Activated CD4-positive, alpha-beta T cell treated with anti-CD3 and anti-CD28 coated beads, Interleukin-2, amount 50 U/mL, for 24 hours (primary cell): ENCODE measurements at places on chromosomes 3 and 15.

- DNase-seq, result no peak
These were observed 1458.4 kb upstream of the CADM2 start for GRCh38 chr3:83500422-83500821.

DNA sequence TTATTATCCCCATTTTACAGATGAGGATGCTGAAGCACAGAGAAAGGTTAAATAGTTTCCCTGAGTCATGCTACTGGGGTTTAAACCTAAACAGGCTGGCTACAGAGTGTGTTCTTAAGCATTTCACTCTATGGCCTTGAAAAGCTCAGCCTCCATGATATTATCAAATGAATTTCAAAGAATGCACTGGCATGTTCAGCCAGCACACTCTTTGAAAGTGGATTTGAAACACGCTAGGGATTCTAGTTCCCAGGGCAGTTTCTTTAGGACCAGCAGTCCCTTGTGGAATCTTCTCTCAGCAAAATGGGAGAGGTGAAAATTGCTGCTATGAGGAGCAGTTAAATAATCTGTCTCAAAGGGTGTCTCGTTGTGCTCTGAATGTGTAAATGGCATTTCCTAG, 213.3 kb downstream of the EPHB1 start:
- DNase-seq, result no peak

- DNase-seq, result no peak
These were observed 14.0 kb downstream of the NANOGP8 start for GRCh38 chr15:35071106-35071505.

DNA sequence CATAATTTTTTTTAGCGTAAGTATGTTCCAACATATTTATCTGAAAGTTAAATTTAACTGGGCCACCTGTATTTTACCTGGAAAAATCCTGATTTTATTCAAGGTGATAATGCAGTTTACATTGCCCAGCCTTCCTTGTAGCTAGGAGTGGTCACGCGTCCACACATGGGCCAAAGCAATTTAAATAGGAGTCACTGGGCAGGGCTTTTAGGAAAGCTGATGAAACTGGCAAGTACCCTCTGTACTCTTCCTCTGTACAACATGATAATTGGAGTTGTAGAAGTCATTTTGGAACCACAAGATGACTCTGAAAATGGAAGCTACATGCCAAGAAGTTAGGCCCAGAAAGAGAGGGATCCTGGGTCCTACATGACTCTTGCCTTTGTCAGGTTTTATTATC, 9.5 kb downstream of the BTD start:
- no peak for DNase-seq

DNA sequence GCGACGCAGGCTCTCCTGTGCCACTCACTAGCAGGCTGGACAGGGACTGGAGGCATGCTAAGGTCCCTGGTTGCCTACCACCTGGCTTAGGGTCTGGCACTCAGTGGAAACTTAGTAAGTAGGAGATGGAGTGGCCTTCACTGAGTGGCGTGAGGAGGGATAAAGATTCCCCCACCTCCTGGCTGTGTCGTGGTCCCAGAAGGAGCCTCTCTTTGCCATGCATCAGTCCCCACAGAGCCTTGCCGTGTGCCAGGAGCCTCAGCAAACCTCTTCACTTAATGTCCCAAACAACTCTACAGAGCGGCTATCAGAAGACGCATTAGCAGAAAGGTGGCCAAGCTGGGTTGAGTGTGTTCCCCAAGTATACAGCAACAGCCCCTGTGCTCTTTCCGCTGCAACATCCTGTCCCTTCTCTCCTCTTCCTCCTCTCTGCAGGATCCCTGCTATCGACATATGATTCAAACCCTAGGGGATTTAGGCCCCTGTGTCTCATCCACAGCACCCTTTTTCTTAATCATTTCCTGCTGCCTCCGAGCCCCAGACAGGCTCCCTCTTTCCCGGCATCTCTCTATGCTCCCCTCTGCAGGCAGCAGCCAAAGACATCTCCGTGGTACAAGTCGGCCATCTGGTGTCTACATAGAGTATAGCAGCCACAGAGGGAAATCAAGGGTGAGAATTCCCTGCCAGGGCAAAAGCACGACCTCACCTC, 66.7 kb downstream of the SLC6A1 start:
- DNase-seq, result no peak

DNA sequence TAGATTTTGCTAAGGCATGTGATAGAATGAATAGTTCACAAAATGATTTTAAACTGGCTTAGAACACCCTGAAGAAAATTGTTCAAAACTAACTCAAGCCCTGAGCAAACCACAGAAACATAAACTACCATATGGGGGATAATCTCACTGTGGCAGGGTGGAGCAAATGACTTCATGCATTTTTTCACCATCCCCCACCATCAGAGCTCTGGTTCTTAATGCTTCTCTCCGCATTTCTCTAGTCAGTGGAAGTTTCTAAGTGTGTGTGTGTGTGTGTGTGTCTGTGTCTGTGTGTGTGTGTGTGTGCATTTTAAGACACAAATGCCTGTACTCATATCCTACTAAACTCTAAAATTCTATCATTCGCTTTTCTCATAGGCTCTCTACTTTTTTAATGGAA, 107.1 kb upstream of the PHLDB2 start:
- DNase-seq, result no peak

DNA sequence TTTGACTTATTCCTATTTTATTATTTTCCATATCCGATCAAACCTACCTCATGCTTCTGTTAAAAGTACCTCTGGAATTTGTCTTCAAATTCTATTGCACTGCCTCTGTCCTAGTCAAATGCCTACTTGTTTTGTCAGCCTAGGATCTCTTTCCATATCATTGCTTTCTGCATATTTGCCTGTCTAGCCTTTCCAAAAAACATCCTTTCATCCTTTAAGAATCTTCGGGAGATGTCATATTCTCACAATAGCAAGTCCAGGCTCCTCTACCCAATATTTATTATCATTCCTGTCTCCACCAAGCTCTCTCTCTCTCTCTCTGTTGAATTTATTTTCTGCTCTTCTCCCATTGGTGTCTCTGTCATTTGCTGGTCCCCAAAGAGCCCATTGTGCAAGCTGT, 80.1 kb downstream of the LRRC28 start:
- DNase-seq, result no peak

DNA sequence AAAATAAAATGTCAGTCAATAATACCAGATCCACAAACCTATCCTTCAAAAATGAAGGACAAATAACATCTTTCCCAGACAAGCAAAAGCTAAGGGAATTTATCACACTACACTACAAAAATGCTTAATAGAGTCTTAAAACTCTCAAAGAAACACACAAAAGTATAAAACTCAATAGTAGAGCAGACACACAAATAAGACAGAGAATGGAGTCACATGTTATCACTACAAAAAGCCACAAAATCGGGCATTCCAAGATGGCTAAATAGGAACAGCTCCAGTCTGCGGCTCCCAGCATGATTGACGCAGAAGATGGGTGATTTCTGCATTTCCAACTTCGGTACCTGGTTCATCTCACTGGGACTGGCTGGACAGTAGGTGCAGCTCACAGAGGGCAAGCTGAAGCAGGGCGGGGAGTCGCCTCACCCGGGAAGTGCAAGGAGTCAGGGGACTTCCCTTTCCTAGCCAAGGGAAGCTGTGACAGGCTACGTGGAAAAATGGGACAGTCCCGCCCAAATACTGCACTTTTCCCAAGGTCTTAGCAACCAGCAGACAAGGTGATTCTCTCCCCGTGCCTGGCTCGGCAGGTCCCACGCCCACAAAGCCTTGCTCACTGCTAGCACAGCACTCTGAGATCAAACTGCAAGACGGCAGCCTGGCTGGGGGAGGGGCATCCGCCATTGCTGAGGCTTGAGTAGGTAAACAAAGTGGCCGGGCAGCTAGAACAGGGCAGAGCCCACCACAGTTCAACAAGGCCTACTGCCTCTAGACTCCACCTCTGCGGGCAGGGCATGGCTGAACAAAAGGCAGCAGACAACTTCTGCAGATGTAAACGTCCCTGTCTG, 46.3 kb downstream of the SENP7 start:
- DNase-seq, result no peak

GRCh38 chr15:44537735-44538240, 841 bp downstream of the EIF3J start:
- DNase-seq, result no peak

DNA sequence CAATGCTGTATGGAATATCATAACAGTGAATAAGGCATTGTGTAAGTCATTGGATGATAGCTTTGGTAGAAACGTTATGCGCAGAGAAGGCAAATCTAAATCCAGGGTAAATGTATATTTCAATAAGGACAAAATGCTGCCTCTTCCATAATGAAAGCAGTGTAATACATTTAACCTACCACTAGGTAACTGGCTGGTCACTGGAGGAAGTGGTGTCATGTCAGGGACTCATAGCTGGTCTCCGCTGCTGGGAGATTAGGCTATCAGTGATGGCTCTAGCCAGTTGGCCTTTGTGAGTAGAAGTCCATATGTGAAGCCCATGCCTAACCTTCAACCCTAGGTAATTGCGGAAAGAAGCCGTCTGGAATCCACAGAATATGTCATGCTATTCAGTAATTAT, 140.9 kb downstream of the NLGN1 start:
- no peak for DNase-seq

DNA sequence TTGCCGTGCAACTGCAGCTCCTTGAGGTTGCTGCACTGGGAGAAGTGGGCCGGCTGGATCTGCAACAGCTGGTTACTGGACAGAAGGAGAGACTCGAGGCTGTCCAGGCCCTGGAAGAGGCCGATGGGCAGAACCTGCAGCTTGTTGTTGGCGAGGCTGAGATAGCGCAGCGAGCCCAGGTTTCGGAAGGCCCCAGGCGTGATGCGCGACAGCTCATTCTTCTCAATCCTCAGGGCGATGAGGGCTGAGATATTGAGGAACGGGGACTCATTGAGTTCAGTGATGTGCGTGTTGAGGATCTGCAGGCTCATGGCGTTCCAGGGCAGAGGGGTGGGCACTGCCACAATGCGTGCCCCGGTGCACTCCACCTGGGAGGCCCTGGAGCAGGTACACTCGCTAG, 9.0 kb downstream of the LRRC15 start:
- DNase-seq, result no peak

DNA sequence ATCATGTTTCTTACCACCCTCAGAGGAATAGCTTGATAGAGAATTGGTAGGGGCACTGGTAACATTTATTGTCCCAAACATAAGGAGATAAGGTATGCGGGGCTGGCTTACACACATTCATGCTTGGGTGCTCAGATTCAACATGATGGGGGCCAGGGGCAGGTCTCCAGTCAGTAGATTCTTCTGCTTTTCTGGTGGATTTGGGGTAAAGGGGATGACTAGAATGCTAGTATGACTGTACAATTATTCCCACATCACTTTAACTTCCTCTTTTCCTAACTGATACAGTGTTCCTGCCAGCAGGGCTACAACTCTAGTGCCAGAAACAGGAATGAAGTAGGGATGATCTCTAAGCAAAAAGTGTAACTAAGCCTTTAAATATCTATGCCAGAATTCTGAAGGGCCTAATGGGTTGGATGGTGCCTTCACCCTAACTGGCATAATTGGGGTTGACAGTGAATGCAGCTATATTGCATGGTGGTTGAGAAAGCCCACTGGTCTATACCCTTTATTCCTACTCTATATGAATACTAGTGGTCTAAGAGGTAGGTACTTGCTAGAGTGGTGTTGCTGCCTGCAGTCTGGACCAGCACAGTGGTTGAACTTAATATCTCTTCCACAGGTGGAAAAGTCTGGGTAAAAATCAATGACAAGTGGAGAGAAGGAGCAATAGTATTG, 117.4 kb downstream of the IL12A start:
- DNase-seq, result no peak

GRCh38 chr3:120284747-120285507, at the start of gene GPR156:
Gene GPR156 (minus strand): TSS chr3:120285222. CDS start chr3:120244098, 41,124 bp downstream.
- no peak for DNase-seq

DNA sequence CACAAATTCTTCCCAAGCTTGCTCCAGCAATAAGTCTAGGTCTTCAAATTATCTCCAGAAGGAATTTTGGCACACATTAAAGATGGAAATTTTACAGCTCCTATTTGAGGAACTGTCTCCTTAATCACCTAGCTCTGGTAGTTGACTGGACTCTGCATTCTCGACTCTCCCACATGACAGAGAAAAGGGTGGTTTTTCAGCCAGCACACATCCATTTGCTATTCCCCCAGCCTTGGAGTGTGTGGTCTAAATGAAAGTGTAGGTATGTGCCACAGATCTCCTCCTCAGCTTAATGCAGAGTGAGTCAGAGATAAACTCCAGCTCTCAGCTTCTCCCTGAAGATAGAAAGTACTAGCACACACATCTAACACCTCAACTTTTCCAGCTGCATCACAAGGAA, 62.2 kb upstream of the ALCAM start:
- DNase-seq, result no peak

DNA sequence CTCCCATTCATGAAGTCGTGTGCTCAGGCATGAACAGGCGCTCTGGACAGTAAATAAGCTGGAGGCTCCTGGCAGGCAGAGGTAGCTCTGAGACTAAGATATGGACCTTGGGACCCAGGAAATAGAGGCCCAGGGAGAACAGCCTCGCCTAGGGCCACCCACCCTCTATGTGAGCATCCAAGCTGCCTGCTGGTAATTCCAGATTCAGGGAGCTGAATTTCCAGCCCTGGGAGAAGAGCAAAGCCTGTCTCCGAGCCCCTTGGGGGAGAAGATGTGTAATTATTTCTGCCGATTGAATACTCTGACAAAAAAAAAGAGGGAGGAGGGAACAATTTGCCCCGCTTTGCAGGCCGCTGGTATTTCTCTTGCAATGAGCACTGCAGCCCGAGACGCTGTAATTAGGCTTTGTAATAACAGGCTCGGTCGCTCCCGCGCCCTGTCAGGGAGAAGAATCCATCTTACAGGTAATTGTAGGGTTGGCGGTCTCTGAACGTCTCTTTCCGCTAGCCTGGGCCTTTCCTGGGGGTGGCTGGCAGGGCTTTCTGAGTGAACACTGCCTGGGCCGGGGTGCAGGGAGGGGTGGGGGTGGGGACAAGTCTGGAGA, 131.5 kb downstream of the WNT7A start:
- no peak for DNase-seq

- DNase-seq, result no peak
These were observed 21.6 kb downstream of the REC114 start for GRCh38 chr15:73464602-73465001.

DNA sequence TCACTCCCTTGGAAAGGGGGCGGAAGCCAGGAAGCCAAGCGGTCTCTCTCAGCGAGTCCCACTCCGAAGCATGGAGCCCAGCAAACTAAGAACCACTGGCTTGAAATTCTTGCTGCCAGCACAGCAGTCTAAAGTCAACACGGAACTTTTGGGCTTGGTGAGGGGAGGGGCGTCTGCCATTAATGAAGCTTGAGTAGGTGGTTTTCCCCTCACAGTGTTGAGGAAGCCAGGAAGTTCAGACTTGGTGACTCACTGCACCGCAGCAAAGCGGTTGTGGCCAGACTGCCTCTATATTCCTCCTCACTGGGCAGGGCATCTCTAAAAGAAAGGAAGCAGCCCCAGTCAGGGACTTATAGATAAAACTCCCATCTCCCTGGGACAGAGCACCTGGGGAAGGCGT, 665.4 kb upstream of the CBLB start:
- DNase-seq, result peak; percentile 30

DNA sequence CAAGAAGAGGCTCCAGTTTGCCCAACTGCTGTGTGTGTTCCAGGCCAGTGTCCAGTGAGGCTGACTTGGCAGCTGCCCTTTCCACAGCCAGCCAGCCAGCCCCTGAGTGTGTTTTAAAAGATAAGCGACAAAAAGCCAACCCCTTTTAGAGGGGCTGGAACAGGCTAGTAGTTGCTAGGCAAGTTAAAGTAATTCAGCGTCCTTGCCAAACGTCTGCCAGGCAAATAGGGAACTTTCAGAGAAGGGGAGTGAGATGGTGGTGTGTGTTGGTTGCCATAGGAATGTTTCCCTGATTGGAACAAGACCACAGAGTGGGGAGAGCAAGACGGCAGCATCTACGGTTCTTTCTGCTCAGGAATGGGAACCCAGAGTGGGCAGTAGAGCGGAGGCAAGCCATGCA, 86.3 kb downstream of the TMEM108 start:
- no peak for DNase-seq

- no peak for DNase-seq
These were observed 23.3 kb downstream of the SCG5 start for GRCh38 chr15:32664796-32665195.
